IMR-90 (cell line): ENCODE measurements at places on chromosomes 2 and 18. TPM values are rescaled to one million over a fixed set of nuclear protein-coding genes. Genes with fewer than 3 reads are reported as not detected.

Gene ABCA12
- under 0.01 TPM in 2 replicates for total RNA-seq

Gene NAT8
- not detected in 2 replicates for total RNA-seq

Gene NT5C1B
- total RNA-seq: not detected in 2 replicates

Gene RAMP1
- 15.8 and 19.2 TPM in 2 replicates for total RNA-seq
